Right forelimb (tissue), 1 donor: ENCODE measurements at places on chromosomes 1 and 21.

GRCh38 chr1:41006942-41007865 is 14.3 kb downstream of the SLFNL1 start:
- no peak for DNase-seq

DNA sequence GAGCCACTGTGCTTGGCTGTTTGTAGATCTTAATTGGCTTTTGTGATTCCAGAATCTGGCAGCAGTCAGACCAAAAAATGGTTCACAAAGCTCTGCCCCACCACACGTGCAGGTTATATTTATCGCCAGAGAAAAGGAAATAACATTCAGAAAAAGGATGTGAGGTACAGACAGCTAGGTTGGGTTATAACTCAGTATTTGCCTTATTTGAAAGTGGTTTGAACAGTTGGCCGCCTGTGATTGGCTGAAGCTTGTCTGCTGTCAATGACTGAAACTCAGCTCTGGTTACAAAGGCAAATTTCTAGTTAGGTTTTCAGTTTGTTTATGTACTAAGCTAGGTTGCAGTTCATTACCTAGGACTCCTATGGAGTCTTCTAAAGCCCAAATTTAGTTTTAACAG is 9.6 kb downstream of the SH3BGR start:
- DNase-seq: no peak

GRCh38 chr1:61056573-61057439 is 25.6 kb upstream of the NFIA start:
- DNase-seq: peak; percentile 90

DNA sequence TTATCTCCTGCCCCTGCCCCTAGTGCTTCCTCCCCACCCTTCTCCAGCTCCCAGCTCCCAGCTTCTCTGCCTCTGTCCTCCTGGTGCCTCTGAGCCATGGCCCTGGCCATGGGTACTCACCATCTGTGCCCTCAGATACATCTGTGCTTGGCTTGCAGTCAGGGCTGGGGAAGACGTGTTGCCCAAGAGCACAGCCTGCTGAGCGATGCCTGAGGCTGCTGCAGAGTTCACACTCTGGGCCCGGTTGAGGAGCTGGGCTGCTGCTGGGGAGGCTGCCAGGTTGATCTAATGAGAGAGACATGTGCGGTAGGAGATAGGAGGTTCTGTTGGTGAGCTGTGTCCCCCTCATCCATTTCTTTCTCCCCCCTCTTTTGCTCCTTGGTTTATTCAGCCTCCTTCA is 49.4 kb upstream of the A3GALT2 start:
- no peak for DNase-seq

DNA sequence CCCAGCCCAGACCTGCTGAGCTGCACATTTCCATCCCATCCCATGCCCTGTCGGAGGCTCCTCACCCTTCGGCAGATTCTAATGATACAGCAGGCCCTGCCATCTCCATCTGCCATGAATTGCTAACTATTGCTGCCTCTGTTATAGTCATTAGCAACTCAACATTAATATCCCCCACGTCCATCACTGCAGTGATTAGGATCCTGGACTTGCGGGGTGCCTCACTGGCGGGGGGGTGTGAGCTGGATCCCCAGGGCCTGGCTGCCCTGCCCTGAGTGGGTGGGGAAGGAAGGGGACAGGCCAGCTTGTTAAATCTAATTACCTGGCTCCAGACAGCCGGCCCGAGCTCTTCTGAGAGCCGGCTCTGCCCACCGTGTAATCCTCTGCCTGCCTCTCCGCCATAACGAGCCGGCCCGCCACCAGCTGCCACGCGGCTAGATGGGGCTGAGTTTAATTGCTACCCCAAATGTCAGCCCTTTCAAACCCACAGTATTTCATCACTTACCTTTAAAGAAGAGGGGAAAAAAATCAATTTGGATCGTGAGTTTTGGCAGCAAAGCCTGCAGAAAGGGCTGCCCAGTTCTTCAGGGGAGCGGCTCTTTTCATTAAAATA is 227.3 kb upstream of the CSF3R start:
- peak; percentile 48 for DNase-seq

DNA sequence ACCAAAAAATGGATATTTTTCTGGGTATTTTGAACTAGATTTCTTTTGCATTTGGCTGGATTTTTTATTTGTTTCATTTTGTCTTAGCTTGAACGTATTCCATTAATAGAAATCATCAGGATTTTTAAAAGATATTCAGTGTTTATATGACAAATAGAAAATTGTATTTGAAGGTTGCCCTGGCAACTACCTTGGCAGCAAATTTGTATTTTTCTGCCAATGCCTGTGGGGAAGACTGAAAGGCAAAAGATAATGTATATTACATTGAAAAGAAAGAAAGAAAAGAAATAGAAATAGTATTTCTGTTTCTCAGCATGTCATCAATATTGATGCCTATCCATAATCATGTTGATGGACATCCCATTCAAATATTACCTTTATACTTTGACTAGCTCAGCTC is 16.8 kb downstream of the VCAM1 start:
- DNase-seq: peak; percentile 53

DNA sequence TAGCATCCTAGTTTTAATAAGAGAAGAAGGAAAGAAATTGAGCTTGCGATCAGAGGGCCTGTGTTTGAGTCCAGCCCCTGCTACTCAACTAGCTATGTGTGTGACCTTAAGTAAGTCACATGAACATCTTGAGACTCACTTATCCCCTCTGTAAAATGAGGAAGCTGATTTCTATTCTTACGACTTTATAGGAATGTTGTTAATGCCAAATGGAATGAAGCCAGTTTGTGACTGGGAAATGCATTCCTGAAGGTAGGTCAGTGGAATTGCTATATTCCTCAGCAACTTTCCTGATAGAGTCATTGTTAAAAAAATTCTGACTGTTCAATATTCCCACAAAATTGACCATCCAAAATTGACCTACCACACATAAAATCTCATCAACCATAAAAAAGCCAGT is 14.9 kb downstream of the FASLG start:
- no peak for DNase-seq

DNA sequence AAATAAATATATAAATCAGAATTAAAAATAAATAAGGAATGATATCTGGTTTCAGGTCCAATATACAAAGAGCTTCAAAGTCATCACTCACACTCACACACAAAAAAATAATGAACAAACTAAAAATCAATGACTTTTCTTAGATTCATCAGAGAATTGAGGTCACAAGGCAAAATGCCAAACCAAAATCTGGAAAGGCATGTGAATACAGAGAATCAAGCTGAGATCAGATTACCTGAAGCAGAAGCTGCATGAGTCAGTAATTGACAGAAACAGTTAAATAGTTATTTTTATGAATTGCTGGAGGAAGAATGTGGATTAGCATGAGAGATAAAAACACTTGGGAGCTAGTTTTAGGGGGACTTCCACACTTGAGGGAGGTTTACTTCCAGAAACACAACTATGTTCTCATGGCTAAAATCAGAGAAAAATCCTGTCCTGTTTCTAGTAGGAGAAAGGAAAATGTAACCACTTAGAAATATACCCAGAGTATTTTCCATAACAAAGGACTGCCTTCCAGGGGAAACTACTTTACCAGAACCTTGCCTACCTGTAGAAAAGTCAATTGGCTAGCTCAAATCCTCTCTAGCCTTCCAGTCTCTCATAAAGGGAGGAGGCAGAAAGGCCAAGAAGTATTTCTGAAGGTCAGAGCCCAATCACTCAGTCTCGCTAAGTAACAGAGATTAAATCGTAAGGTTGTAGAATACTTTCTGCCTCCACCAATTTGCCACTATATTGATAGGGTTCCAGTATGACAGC is 536.6 kb upstream of the NR5A2 start:
- no peak for DNase-seq

GRCh38 chr1:103517380-103518047 is 8.0 kb upstream of the RNPC3 start:
- DNase-seq: no peak

DNA sequence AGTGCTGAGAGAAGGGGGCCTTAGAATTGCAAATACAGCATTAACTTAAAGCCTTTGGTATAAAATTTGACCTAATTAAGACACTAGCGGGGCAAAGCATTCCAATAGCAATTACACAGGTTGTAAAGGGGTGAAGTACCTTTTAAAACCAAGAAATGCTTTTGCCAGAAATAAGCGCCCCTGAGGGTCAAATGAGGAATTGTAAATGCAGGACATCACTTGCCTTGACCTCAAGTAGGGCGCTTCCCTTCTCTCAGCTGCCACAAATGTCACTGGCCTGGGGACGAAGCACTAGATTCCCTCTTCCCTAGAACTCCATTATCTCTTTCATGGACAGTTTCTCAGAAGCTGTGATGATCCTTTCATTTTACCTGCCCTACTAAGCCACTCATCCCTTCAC is 48.3 kb downstream of the SEC16B start:
- DNase-seq: no peak

DNA sequence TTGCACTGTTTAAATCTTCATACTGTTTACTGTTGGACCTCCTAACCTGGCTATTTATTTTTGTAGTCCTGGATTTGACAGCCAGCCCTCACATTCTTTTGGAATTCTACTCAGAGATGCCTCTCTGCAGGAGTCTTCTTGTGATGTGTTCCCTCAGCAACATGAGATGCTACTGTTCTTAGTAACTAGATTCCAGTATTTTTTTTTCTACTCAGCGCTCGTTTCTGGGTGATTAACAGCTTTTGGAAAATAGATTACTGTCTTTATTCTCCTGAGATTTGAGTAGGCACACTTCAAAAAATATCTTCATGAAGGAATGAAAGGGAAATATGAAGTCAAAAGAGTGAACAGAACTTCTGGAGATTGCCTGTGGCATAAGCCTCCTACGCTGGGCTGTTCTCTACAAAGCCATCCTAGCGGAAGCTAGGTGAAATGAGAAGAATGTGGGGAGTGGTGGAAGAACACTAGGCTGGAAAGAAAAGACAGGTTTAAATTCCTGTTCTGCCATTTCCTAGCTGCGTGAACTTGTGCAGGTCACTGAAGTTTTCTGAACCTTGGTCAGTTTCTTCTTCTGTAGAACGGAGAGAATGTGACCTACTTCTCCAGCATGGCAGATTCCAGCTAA is 75.9 kb downstream of the LRRC8C start:
- DNase-seq: no peak

- DNase-seq: no peak
Measured at GRCh38 chr1:84988588-84988987, 8.3 kb downstream of the MCOLN2 start.

DNA sequence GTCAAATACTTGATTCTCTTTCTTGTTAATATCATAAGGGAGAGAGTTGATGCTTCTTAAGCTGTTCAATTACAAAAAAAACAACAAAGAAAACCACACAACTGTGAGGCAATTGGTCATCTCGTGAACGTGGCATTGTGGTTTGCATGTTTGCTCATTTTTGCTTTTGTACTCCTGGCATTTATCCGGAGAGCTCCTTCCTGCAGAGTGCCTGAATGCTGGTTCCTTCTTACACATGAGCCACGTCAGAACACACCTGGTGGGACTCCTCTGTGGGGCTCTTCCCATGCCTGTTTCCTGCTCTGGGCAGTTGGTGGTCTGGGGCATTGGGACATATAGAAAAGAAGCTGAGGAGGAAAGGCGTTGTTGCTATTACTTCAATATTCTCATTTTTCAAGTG is 25.7 kb downstream of the KCNK1 start:
- DNase-seq: no peak

- DNase-seq: no peak
Measured at GRCh38 chr1:32709075-32709474, 6.5 kb upstream of the SYNC start.

DNA sequence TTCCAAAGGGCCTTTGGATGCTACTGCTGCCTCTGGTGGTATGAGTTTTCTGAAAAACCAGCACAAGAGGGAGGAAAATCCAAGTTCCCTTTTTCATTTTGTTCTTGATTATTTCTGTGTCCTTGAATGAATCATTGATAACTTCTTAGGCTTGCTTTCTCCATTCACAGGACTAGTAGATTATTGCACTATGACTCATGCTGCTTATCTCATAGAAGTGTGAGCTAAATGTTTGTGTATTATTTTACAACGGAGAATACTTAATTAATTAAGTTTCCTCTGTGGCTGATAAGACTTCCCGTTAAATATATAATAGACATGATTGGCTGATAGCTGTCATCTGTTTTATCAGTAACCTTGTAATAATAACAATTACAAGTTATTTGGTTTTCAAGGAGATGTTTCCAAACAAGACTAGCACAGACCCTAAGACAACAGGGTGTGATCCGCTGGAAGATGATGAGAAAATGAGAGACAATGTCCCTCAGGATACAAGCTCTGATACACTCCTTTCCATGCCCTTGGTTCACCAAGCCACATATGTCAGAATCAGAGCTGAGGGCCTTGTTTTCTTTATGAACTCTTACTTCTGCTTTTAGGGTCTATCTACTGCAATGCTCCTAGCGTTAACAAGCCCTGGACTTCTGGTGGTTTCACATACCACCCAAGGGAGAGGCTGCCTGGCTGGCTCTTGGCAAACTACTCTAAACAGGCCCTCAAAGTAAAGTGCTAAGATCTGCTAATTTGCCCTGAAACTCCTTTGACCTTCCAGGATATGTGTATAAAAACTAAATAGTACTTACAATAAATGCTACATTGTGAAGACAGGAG is 1078.3 kb downstream of the TTLL7 start:
- DNase-seq: no peak

- no peak for DNase-seq
Measured at GRCh38 chr1:156712626-156713025, 7.2 kb upstream of the CRABP2 start.

- DNase-seq: no peak
Measured at GRCh38 chr1:11078631-11079030, 18.8 kb upstream of the SRM start.

GRCh38 chr1:153520818-153521476 is 14.8 kb downstream of the S100A6 start:
- DNase-seq: no peak

- no peak for DNase-seq
Measured at GRCh38 chr1:178411756-178412399, 84.9 kb downstream of the CLEC20A start.

GRCh38 chr1:222654849-222655248 is 37.0 kb downstream of the MIA3 start:
- DNase-seq: no peak

GRCh38 chr21:43211760-43212115 is 42.9 kb downstream of the CRYAA start:
- DNase-seq: peak; percentile 25

DNA sequence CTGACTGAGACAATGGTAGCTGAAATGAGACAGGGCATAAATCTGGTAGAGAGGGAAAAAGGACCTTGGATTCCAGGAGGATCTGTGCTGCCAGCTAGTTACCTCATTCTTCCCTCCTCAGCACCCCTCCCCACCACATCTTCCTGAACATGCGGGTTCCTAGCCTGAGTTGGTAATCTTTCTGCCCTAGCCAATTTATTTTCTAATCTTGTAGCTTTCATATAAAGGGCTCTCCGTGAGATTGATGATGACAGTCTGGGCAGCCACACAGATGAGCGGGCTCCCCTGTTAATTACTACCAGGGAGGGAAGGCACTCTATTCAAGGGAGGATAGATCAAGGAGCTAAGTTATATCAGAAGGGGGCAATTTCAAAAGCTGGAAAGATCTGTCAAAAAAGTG is 20.2 kb downstream of the ARHGEF11 start:
- DNase-seq: no peak
